ENCODE measurements at places on chromosomes 7 and 10. TPM values are rescaled to one million over a fixed set of nuclear protein-coding genes. Genes with fewer than 3 reads are reported as not detected.

DNA sequence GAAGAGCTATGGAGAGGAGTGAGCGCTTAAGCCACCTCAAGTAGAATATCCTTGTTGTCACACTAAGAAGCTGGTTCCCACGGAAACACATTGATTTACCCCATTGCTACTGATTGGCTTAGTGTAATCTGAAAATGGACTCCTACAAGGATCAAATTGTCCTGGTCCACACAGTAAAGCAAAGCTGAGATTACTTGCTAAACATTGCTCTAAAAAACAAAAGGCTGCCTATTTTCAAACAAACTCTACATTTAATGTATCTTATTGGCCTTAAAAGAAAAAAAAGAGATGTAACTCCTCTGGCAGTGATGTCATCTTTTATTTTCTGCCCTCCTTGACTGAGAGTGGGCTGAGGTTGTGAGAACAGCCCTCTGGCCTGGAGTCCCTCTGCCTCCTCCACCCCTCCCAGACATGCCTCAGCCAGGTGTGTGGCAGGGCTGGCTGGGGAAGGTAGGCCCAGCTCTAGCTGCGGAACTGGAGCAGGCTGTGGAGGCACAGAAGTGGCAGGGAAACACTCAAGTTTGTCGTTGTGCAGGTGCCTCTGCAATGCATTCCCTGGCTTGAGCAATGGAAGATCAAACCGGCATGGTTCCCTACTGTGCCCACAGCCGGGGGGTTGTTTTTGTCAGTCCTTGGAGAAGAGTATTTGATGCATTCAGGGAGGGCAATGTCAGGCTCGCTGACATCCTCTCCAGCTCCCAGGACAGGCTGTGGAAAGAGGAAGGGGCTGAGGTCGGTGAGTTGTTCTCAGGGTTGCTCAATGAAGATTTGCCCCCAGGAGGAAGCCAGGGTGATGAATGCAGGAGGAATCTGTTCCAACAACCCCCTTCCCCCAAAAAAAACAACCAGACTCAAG, 9.1 kb downstream of the KLF6 start:
- no peak for DNase-seq

DNA sequence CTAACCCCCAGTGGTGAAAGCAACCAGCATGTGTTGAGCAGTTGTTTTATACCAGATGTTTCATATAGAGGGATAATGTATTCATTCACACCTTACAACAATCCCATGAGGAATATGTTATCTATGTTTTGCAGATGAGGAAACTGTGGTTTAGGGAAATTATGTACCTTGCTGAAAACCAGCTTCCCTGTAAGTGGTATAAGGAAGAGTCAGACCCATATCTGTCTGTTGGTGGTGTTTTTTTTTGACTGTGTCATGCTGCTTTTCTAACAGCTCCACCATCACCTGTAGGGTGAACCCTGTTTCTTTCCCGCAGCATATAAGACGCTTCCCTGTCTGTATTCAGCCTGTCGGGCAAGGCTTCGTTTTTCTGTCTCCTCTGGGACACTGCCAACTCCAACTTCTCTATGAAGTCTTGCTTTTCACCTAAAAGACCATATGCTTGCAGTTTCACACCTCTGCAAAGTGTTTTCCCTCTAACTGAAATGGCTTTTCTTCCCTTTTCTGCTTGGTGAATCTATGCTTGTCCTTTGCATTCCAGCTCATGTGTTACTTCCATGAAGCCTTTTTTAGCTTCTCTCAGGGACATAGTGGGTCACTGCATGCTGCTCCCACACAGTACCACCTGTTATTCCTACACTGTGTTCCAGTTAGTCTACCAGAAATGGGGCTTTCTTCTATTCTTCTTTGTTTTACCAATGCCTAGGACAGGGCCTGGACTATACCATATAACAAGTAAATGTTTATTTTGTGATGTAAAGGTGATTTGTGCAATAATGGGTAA, 92.8 kb downstream of the ST7 start:
- DNase-seq, result no peak

- no peak for DNase-seq
These were observed 10.6 kb downstream of the CCSER2 start for GRCh38 chr10:84339025-84339424.

DNA sequence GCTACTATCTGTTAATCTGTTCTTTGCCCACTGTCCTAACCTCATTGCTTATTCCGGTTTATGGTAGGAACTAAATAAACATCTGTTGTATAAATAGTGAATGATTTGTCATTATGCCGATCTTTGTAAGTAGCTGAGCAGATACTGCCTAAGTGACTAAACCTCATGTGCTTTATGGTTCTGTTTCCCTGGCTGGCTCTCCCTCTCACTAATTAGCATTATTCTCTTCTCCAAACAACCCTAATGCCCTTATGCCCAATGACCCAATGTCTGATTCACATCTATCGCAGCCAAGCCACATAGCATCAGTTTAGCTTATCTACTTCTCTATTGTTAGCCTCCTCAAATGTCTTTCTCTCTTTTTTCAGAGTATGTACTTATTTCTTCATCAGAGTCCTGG, 462.3 kb upstream of the POT1 start:
- DNase-seq, result no peak

DNA sequence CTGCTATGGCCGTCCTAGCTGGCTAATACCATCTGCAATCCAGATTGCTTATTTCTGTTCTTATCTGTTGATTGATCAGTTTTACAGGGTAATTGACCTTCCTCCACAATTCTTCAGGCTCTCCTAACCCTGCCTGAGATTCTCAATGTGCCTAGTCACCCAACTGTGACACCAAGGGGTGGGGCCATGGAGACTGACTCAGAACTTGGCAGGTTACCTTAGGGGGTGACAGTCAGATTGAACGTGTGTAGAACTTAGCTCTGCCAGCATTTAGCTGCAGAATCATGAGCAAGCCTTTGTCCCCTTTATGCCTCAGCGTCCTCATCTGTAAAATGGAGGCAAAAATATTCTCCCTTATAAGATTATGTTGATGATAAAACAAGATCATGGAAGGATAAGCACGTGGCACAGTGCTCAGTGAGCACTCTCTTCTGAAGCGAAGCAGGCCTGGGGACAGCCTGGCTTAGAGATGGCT, 19.1 kb upstream of the LEP start:
- DNase-seq, result no peak

DNA sequence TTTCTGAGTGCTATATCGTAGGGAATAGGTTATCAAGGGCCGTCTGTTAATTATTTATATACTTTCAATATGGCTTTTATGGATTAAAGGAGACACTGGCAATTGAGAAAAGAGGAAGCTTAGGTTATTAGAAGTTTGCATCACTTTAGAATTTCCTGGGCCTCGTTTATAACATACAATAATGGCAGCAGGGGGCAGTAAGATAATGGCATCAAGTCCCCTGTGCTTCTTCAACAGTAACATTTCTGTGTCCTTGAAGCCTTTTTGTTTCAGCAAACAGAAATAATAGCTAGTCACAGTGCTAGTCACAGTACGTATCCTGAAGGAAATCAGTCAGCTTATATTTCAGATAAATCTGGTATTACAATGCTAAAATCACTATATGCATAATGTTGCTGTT, 41.9 kb downstream of the SPAM1 start:
- no peak for DNase-seq

GRCh38 chr10:125291836-125292235, 131.5 kb upstream of the CTBP2 start:
- no peak for DNase-seq

Gene SYCE1
- 0.16 TPM for total RNA-seq

- DNase-seq, result no peak
These were observed 1092.6 kb upstream of the AUTS2 start for GRCh38 chr7:68505721-68506120.

DNA sequence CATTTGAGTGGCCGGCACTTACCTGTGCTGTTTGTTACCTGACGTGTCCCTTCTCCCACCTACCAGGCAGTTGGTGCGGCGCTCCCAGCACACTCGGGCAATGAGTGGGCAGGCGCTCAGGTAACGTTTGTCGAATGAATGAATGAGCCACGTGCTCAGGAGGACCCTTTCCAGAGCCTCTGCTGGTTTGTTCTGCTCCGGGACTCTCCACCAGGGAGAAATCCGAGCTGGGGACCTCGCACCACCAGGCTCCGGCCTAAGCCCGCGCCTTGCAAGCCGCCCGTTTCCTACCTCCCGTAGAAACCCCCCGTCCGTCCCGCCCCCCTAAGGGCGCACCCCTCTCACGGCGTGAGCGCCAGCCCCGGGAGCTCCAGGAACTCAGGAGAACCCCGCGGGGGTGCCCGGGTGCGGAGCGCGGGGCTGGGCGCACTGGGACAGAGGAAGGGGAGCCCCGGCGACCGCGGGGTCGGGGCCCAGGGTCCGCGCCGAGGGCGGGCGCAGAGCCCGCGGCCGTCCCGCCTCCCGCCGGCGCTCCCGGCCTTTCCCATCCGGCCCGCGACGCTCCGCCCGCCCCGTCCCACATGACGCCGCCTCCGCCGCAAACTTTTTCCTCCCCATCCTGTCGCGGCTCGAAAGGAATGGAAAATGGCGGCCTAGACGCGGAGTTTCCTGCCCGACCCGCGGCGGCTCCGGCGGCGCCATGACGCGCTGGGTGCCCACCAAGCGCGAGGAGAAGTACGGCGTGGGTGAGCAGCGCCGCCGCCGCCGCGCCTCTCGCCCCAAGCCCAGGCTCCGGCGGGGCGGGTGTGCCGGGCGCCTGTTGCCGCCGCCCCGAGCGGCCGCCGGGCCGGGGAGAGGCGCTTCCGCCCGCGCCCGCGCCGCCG, at the start of gene DOCK1:
Gene DOCK1 (plus strand): TSS at position 611 of the 884 bp plus-strand sequence. CDS start 90 bp downstream, at position 701.
- DNase-seq, result peak; percentile 73

Gene MMRN2
- 34.3 TPM for total RNA-seq

Gene RNF32
- 0.31 TPM for total RNA-seq

DNA sequence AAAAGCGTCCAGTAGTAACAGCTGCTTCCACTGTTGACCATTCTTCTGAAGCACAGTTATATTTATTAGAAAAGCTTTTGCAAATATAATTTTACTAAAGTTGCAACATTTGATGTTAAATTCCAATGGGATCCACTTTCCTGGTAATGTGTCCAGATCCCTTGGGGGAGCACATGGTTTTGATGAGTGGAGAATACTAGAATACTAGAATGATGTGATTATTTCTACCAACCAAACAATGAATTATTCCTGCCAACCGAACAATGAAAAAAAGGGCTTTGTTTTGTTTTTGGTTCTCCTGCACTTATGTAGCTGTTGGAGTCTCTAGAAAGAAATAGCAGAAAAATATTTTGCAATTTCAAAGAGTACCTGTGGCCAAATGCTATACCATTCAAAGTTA, 59.1 kb downstream of the BPGM start:
- DNase-seq, result no peak

DNA sequence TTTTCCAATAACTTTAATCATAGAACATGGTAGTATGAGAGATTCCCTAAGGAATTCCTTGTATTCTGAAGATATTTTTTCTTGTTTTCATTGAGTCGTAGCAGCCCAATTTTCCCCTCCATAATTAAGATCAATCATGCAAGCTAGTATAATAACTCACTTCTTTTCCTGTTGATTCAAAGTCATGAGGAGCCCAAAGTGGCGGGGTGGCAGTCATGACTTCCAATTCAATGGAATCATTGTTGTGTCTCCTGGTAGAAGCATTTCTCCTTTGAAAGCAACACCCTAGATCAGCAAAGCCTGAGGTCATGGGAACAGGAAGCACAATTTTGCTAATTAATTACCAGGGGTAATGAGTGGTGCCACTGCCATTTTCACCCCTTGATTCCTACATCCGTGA, 77.6 kb upstream of the MAGI2 start:
- DNase-seq, result no peak

DNA sequence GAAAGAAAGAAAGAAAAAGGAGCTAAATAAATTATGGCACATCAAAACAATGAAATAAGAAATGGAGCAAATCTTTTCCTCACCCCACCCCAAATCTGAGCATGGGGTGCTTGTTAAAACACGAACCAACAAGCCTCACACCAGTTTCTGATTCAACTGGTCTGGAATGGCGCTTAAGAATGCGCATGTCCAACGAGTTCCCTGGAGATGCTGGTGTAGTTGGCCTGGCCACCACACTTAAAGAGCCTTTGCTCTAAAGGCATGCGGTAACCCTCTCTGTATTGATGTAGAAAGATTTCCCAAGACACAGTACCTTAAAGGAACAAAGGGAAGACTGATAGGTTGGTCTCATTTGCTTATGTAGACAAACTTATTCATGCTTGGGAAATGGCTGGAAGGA, 49.1 kb upstream of the STEAP1B start:
- no peak for DNase-seq

DNA sequence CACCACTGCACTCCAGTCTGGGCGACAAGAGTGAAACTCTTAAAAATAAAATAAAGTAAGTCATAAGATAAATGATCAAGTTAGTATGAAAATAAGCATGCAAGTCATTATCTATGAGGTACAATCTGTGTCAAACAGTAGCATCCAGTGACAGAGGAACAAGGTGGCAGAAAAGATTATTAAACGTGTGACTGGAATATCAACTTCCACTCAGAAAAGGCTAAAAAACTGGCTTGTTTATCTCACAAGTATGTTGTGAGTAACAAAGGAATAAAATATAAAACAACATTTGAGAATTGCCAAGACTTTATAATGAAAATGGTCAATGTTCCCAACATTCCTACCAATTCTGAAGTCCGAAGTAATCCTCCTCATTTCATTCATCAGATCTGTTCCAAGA, 30.3 kb downstream of the ITGB1 start:
- DNase-seq, result no peak

DNA sequence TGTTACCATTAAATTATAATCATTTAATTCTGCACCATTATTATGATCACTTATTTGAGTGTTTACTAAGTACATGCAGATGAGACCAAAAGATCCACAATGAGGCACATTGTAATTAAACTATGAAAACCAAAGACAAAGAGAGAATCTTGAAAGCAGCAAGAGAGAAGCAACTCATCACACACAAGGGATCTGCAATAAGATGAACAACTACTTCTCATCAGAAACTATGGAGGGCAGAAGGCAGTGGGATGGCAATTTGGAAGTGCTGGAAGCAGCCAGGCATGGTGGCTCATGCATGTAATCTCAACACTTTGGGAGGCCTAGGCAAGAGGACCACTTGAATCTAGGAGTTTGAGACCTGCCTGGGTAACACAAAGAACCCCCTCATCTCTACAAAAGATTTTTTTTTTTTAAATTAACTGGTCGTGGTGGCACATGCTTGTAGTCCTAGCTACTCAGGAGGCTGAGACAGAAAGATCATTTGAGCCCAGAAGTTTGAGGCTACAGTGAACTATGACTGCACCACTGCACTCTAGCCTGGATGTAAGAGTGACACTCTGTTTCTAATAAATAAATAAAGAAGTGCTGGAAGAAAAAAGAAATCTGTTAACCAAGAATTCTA, 47.7 kb downstream of the CDK6 start:
- no peak for DNase-seq

- no peak for DNase-seq
These were observed 52.2 kb upstream of the SHH start for GRCh38 chr7:155864271-155864985.

Gene TMEM178B
- 46.4 TPM for total RNA-seq

GRCh38 chr7:96675548-96675947, 34.1 kb downstream of the SEM1 start:
- DNase-seq, result no peak

Gene HMX3
- not detected for total RNA-seq

DNA sequence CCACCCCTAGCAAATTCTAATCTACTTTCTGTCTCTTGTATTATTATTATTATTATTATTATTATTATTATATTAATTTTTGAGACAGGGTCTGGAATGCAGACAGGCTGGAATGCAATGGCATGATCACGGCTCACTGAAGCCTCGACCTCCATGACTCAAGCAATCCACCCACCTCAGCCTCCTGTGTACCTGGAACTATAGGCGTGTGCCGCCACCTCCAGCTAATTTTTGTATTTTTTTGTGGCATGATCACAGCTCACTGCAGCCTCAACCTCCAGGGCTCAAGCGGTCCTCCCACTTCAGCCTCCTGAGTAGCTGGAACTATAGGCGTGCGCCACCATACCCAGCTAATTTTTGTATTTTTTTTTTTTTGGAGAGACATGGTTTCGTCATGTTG, 2.6 kb upstream of the TMEM139 start:
- DNase-seq, result no peak

Data from heart right ventricle (tissue), 16 donors.